ENCODE measurements at places on chromosomes 11 and 22.

DNA sequence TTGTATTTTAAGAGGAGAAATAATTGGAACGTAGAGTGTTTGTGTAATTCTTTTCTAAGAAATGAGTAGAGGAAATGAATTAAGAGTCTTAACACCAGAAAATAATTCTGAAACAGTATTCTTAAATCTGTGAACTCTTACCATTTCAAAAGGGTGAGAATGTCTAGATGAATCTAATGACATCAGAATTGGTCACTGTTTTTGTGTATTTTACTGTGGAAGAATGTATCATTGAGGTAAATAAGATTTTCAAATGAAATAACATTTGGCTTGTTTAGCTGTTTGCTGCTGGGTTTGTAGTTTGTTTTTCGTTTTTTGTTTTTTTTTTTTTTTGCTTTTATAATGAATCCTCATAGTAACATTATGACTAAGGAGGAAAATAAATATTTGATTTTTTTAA, 97.6 kb downstream of the EMSY start:
- no peak for DNase-seq

GRCh38 chr11:69374946-69375310, 81.0 kb downstream of the MYEOV start:
- no peak for DNase-seq

DNA sequence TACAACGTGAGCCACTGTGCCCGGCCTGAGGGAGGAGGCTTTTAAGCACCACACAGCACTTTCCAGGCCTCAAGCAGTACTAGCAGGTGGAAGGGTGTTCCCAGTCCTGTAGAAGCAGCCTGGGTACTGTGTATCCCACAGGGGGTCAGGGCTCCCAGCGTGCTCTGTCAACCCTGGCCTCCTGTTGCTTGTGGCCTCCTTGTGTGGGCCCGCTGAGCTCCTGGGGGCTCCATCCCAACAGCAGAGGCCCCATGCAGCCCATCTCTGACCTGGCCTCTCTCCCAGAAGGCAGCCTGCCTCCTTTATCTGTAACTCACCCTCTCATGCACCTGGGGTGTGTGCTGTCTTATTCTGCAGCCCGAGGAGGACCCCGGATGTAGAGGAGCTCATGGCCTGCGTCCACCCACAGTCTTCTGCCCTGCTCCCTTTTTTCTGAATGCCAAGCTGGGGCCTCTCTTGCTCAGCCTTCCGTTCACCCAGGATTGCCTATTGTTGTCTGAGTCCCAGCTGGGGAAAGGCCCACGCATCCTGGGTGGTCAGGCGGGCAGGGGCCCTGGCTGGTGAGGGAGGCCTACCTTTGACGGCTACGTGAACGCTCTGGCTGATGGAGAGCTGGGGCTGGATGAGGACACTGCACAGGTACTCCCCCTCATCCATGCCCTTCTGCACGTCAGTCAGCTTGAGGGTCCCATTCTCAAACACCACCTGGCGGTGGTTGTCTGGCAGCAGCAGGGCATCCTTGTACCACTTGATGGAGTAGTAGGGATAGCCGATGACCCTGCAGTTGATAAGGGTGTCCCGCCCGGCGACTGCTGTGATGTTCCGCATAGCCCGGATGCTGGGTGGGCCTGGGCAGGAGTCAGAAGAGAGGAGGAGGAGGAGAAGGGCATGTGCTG, 188.5 kb downstream of the CEP164 start:
- no peak for DNase-seq

GRCh38 chr11:38547462-38547861, 1949.4 kb upstream of the RAG2 start:
- DNase-seq: no peak

GRCh38 chr11:95647355-95647754, 142.2 kb downstream of the FAM76B start:
- no peak for DNase-seq

Measured in SK-N-DZ (cell line).